ENCODE measurements at places on chromosomes 3 and 15.

- DNase-seq: peak; percentile 75
Measured at GRCh38 chr15:63051156-63052066, 8.9 kb downstream of the TPM1 start.

DNA sequence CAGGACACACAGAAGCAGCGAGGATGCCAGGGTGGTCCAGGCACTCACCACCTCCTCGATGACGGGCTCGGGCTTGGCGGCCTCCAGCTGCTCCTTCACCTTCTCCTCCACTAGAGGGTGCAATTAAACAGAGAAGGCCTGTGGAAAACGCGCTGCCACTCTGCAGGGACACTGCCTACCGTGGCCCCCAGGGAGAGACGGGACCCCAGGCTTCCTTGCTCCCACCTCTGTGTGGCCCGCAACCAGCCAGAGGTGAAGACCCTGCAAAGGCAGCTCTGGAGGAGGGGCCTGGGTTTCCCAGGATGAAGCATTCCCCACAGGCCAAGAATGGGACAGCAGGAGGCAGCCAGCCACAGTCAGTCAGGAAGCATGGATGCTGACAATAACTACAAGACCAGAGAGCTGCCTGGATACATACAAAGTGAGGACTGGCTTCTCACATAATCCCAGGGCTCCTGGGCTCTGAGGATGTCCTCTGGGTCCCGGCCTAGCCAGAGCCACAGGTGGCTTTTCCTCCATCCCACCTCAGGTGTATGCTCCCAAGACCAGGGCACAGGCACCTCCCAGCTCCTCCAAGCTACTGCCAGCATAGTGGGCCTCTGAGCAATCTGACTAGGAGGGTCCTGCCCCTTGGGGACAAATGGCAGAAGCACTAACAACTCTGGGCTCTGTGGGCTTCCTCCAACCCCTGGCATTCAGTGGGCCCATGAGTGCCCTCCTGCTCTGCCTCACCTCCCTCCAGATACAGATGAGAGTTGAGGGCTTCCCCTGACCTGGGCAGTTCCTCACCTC, 46.2 kb downstream of the PTH1R start:
- peak; percentile 39 for DNase-seq

GRCh38 chr3:27728195-27729087, 6.3 kb upstream of the EOMES start:
- DNase-seq: no peak

- no peak for DNase-seq
Measured at GRCh38 chr3:158333736-158334135, 223.8 kb downstream of the RSRC1 start.

GRCh38 chr3:152470095-152470494, 201.4 kb downstream of the MBNL1 start:
- no peak for DNase-seq

DNA sequence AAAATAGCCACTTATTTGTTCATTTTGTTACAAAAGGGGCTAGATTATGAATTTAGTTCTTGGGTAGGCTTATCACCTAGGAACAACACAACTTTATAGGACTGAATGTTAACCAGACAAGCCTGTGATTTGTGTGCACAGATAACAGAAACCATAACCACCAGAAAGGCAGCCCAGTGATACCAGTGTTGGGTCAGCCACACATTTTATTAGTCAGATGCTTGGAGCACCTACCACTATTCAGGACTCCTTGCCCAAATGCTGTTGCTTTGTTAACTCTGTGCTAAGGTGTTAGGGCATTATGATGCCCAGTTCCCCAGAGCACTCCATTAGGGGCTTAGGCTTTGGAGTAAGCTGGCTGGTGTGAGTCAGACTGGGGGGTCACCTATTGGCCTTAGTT, 22.5 kb downstream of the PLCL2 start:
- no peak for DNase-seq

DNA sequence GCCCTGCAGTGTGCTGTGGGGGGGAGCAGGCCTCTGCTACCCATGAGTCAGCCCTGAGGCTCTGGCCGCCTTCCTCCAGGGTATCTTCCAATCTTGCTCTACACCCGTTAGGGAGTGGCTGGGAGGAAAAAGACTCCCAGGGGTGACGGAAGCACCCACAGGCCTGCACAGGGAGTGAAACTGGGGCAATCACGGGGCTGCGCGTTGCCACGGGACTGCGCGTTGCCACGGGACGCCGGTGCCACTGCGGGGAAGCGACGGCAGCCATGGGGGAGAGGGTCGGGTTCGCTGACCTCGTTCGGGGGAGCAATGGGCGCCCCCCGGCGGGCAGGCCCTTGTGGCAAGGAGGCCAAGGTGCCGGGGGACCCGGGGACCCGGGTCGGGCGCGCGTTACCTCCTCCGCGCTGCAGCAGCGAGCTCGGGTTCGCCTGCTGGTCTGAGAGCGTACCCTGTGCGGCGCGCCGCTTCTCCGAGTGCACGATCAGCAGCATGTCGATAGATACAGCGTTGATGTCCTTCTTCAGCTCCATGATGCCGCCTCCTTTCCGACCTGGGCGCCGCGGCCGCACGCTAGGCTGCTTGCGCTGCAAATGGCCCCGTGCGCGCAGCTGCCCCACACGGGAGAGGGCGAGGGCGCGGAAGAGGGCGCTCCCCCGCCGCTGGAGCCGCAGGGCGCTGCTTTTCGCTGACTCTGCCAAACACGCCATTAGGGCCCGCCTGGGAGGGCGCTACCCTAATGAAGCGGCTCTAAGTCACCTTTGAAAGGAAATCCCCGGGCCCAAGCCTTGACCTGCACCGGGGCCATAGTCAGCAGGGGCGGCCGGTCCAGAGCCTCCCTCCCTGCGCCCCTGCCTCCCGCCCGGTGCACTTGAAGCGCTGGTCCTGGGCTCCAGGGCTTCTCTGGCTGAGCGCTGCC, at the start of gene KY:
KY (minus strand) TSS at position 592 of the 916 bp plus-strand sequence; CDS start at position 530, 62 bp downstream.
- peak; percentile 53 for DNase-seq

GRCh38 chr3:44074181-44074580, 167.5 kb upstream of the TOPAZ1 start:
- no peak for DNase-seq

GRCh38 chr3:17742102-17742879, at the start of gene TBC1D5:
Gene TBC1D5, minus strand, starts transcription at chr3:17742631. Its CDS starts 234,061 bp downstream, at chr3:17508570.
- peak; percentile 99 for DNase-seq

DNA sequence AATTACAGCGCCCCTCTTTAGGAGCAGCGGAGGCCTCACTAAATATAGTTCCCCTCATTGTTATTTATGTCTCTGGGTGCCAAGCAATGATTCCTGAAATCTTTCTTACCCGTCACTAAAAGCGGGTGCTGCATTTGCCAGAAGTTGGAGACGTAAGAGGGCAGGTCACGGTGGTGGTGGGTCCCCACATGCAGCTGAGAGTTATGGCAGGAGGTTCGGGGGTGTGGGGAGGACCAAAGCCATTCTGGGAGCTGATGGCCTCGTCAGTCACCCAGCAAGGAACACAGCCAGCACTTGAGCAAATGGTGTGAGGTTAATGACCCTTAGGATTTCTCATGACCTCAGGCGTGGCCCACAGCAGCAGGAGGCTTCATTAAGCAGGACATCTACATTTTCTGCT, 129.2 kb downstream of the RAB11A start:
- no peak for DNase-seq

DNA sequence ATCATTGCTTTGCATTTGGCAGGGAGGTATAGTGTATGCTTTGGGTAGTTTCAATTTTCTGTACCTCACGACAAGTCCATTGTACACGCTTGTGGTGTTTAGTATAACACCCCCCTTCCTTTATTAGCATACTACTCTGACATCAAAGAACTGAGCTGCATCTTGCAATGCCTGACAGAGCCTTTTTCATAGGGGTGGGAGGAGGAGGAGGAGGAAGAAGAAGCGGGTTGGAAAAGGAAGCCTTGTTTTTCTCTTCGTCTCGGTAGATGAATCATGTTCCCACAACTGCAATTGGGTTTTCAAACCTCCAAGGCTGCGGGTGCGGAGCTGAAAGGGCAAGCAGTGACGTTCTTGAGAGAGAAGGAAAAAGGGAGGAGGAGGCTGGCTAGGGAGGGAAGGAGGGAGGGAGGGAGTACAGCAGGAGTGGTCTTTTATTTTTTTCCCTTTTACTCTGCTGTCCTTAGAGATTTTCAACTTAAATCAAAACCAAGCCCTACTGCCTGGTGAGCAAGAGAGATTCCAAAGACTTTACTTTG, 175.7 kb downstream of the KLHL25 start:
- peak; percentile 95 for DNase-seq

DNA sequence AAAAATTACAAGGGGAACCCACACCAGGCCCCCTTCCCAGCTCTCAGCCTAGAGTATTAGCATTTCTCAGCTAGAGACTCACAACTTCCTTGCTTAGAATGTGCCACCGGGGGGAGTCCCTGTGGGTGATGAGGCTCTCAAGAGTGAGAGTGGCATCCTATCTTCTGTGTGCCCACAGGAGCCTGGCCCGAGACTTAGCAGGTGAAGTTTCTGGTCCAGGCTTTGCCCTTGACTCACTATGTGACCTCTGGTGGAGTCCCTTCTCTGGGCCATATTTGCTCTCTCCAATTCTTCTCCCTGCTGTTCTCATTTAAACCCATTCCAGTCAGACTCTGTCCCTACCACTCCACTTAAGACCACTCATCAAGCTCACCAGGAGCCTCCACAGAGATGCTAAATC, 18.1 kb downstream of the CLK3 start:
- DNase-seq: no peak

DNA sequence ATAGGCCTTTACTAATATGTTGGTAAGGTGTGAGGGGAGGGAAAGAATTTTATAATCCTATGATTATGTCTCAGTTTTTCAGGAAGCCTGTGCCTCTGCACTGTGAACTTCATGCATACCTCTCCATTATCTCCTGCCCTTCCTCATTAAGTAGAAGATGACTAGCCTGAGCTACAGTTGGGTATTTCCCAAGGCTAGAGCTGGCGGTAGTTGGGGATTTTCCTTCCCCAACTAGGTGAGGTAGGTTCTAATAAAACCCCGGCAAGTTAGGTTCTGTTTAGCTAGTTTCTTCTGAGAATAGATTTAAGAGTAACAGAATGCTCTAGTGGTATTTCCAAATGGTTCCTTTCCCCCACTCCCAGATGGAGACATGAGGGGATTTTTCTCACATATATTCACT, 414.5 kb downstream of the GRM7 start:
- DNase-seq: no peak

DNA sequence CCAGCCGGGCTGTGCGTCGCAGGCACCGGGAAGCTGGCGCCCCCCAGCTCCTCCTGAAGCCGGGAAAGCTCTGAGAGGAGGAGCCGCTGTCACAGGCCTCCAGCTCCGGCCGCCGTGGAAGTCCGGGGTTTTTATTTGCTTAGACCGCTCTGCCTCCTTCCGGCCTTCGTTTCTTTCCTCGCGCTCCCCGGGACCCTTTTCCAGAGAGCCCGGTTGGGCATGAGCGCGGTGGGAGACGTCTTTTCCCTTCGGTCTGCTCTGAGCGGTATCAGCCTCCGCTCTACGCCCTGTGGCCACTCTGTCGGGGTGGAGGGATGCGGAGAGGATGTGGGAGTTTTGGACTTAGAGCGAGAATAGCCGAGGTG, 559 bp downstream of the SENP5 start:
- DNase-seq: peak; percentile 8

DNA sequence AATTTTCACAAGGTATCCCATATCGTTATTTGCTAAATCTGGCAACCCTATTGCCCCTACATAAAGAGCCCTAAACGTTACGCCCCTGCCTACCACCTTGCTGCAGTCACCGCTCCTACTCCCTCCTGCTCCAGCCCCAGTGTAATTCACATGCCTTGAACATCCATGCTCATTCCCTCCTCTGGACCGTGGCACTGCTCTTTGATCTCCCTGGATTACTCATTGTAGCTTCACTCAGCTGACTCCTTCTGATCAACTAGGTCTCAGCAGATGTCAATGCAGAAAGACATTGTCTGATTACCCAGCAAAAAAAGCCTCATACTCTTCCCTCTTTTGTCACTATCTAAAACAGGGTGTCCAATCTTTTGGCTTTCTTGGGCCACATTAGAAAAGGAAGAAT, 40.7 kb upstream of the KBTBD8 start:
- no peak for DNase-seq

DNA sequence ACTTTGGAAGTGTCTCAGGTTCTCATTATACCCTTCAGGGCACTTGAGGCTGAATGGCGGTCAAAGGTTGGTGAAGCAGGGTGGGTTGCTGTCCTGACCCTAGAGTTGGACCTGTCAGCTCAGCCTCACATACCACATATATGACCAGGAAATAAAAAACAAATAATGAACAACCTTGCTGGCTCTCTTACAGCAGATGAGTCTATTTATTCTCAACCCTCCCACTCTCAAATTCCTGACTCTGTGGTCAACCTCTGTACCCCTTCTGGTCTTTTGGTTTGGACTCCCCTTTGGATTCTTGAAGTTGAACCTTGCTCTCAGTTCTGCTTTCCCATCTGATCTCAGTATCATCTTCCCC, 16.9 kb downstream of the PPP2R3A start:
- DNase-seq: no peak

- no peak for DNase-seq
Measured at GRCh38 chr3:65944252-65944651, 94.5 kb downstream of the MAGI1 start.

GRCh38 chr15:70252056-70252950, 154.6 kb upstream of the TLE3 start:
- no peak for DNase-seq

- peak; percentile 36 for DNase-seq
Measured at GRCh38 chr15:67838789-67839332, 984 bp downstream of the RNU6-1 start.

DNA sequence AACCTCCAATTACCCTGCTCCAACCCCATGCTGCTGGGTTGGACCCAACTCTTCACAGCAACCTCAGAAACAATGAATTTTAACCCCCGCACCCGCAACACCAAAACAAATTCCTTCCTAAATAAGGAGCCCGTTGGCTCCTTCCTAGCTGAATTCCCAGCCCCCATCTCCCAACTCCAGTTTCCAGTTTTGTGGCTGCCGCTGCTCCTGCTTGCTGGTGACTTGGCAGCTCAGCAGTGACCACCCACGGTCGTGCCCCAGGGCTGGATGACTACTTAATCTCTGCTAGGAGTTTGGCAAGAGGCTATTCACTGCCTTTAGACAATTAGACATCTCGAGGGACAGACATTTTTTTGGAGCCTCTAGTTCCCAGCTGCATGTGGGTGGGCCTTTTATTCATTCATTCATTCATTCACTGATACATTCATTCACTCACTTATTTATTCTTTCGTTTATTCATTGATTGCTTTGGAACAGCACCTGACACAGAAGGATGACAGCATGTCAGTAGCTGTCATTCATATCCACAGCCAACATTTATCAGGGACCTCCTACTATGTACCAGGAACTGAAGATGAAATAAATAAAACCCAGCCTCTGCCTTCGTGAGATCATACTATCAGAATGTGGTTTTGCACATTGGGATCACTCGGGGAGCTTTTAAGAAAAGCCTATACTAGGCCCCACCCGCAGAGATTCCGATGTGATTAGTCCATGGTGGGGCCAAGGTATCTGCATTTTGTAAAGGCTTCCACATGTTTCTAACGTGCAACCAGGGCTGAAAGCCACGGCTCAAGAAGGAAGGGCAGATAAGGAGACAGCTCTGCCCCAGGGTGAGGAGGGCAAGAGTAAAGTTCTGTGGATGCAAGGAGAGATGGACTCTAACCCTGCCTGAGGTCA, 256.5 kb downstream of the SHQ1 start:
- peak; percentile 99 for DNase-seq

- peak; percentile 82 for DNase-seq
Measured at GRCh38 chr3:64295594-64295993, 70.3 kb upstream of the PRICKLE2 start.
